Bronchial epithelial cell (primary cell): ENCODE measurements at places on chromosomes 2 and 18. TPM values are rescaled to one million over a fixed set of nuclear protein-coding genes. Genes with fewer than 3 reads are reported as not detected.

CHRNA1 gene
- total RNA-seq, result not detected in 2 replicates

AMER3 gene
- under 0.01 TPM in 1 of 2 replicates, not detected in the other for total RNA-seq

CD226 gene
- total RNA-seq, result 0.53 and 0.64 TPM in 2 replicates

RTN4 gene
- 106 and 162 TPM in 2 replicates for total RNA-seq

CCDC141 gene
- total RNA-seq, result not detected in 2 replicates

MBD1 gene
- 127 and 221 TPM in 2 replicates for total RNA-seq

ELMOD3 gene
- 13.2 and 15.1 TPM in 2 replicates for total RNA-seq

UGT1A5 gene
- 0.26 and 3.3 TPM in 2 replicates for total RNA-seq

OTOS gene
- not detected in 2 replicates for total RNA-seq

RFTN2 gene
- total RNA-seq, result under 0.01 and 0.13 TPM in 2 replicates

PIEZO2 gene
- total RNA-seq, result under 0.01 and 1.3 TPM in 2 replicates

SRD5A2 gene
- total RNA-seq, result under 0.01 TPM in 1 of 2 replicates, not detected in the other

PAPOLG gene
- 8.4 and 9.7 TPM in 2 replicates for total RNA-seq

LANCL1 gene
- total RNA-seq, result 19.5 and 22.7 TPM in 2 replicates

MAP2 gene
- total RNA-seq, result 8.2 and 33.7 TPM in 2 replicates

STAT1 gene
- 29.0 and 50.2 TPM in 2 replicates for total RNA-seq

NT5DC4 gene
- total RNA-seq, result not detected in 2 replicates

CHST10 gene
- total RNA-seq, result 0.38 and 2.6 TPM in 2 replicates

EIF2AK3 gene
- 24.7 and 29.7 TPM in 2 replicates for total RNA-seq

CYTIP gene
- total RNA-seq, result not detected in 2 replicates

SP5 gene
- not detected in 2 replicates for total RNA-seq

ABCA12 gene
- total RNA-seq, result 7.1 and 23.7 TPM in 2 replicates

REG3A gene
- total RNA-seq, result not detected in 2 replicates

ACMSD gene
- total RNA-seq, result not detected in 2 replicates

CHRNG gene
- total RNA-seq, result not detected in 2 replicates

IL18R1 gene
- 5.3 and 11.5 TPM in 2 replicates for total RNA-seq

GCG gene
- total RNA-seq, result not detected in 2 replicates

UGT1A3 gene
- 2.7 TPM in 1 of 2 replicates, not detected in the other for total RNA-seq

TDRD15 gene
- not detected in 2 replicates for total RNA-seq

ANKRD30B gene
- not detected in 2 replicates for total RNA-seq

TXNDC2 gene
- total RNA-seq, result under 0.01 TPM in 1 of 2 replicates, not detected in the other

UBXN2A gene
- 10.5 and 11.6 TPM in 2 replicates for total RNA-seq
